T-helper 2 cell (primary cell): ENCODE measurements at places on chromosomes 6 and 20.

GRCh38 chr20:50023116-50023805, 40.5 kb downstream of the SNAI1 start:
- DNase-seq, result no peak

DNA sequence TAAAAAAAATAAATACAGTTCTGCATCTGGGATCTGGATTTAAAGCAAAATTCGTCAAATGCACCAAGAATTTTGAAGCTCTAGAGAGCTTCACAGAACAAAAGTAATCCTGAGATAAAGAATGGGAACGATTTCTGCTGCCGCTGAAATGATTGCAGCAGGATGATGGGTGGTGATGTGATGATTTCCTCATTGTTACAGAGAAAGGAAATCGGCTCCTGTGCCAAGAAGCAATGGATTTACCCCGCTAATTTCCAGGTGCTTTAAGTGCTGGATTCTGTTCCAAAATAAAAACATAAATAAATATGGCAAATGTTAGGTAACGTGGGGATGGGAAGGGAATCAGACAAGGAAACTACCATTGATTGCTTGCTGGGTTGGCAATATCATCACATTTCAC, 1067.9 kb upstream of the MAP3K7 start:
- DNase-seq, result no peak

DNA sequence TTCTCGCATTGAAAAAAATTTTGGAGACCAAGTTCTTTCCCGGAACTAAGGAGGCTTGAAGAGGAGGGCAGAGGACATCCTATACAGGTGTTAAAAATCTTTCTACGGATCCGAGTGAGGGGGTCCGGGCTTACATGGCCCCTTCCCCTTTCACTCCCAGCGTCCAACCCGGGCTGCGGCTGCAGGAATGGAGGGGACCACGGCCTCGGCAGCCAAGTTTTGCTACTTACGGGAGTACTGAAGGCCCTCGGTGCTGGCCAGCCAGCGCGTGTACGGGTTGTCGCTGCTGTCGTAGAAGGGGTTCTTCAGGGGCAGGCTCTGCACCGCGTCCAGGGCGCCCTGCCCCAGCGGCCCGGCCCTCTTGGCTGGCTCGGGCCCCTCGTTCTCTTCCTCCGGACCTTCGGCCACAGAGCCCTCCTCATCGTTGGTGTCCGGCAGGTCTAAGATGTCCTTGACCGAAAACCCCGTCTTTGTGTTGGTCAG, 642 bp downstream of the NKX2-2 start:
- no peak for DNase-seq

GRCh38 chr20:19758501-19759331, 658 bp downstream of the RIN2 start:
- no peak for DNase-seq

GRCh38 chr20:59824711-59825562, 108.5 kb downstream of the SYCP2 start:
- no peak for DNase-seq

- no peak for DNase-seq
These were observed 27.6 kb upstream of the MCUR1 start for GRCh38 chr6:13841936-13842335.

- DNase-seq, result no peak
These were observed 13.9 kb downstream of the TOMM6 start for GRCh38 chr6:41801380-41801779.

DNA sequence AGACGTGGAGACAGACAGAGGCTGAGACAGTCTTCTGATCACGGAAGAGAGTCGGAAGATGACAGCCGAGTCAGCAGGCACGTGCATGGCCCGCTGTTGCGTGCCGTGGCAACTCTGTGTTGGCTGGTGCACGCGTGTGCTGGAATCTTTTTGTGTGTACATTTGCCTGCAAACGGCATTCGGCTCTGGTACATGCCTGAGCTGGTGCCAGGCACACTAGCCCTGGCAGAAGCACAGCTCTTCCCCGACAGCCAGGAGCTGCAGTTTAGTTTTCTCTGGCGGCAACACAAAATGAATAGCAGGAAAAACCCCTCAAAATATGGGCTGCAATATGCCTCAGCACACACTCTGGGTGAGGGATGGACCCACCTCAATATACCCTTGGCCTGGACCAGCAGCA, 769 bp upstream of the PDYN start:
- DNase-seq, result no peak

GRCh38 chr6:151392427-151392826, 1.1 kb upstream of the ZBTB2 start:
- DNase-seq, result no peak

DNA sequence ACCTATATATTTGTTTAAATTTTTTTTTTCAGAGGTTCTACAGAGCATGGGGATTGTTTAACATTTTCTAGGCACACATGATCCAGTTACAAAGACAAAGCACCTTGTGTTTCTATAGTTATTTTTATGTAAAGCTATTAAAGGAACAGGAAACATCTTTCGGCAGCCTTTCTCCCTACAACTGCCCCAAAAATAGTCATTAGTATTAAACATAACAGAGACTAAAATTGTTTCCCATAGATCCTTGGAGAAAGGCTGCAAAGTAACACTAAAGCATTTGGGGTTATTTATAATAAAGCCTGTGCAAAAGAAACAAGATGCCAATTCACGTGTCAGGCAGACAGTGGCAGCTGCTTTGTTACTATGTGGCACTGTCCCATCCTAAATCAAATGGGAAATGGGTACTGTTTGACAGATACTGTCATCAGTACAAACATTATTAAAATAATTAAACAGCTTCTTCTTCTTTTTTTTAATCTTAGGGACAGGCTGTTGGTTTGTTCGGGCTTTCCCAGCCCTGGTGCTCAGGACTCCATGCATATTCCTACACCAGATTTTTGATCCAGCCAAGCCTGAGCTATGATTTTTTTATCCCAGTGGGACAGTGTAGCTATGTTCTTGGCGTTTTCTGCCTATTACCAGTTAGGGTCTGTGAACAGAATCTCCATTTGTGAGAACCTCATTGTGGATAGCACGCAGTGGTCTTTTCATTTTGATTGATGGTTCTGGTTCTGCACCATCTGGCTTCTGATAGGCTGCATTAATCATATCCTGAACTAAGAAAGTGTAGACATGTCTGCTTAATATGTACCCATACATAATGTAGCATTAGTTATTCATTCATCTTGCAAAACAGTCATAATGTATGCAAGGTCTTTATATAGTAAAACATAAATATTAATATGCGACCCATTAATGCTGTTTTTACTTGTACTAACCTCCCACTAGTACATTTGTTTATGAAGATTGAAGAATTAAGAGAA, 460.4 kb upstream of the SOX4 start:
- DNase-seq, result no peak

DNA sequence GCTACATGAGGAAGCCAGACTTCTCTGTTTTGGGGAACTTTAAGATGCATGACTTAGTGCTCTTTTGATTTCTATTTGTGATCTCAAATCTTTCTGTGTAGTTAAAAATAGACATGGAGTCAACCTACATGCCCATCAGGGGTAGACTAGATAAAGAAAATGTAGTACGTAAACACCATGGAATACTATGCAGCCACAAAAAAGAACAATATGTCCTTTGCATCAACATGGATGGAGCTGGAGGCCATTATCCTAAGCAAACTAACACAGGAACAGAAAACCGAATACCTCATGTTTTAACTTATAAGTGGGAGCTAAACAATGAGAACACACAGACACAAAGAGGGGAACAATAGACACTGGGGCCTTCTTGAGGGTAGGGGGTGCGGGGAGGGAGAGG, 102.8 kb downstream of the ZDHHC14 start:
- DNase-seq, result no peak

GRCh38 chr6:170448751-170449630, 104.1 kb downstream of the PSMB1 start:
- no peak for DNase-seq

DNA sequence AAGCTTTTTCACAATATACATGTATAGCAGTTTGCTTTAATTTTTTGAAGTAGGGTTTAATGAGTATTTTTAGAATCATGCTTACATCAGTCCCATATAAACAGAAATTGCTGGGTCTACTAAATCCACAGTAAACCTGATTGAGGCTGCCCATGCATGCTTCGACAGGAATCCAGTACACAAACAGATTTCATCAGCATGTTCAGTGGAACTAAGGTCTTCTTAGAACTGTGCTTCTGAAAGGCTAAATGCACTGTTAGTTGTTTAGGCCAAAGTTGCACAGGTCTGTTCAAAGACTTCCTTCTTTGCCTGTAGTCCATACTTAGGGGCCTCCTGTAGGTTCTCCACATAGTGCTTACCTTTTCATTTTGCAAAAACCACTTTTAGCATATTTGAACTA, 42.5 kb upstream of the THBS2 start:
- DNase-seq, result no peak

DNA sequence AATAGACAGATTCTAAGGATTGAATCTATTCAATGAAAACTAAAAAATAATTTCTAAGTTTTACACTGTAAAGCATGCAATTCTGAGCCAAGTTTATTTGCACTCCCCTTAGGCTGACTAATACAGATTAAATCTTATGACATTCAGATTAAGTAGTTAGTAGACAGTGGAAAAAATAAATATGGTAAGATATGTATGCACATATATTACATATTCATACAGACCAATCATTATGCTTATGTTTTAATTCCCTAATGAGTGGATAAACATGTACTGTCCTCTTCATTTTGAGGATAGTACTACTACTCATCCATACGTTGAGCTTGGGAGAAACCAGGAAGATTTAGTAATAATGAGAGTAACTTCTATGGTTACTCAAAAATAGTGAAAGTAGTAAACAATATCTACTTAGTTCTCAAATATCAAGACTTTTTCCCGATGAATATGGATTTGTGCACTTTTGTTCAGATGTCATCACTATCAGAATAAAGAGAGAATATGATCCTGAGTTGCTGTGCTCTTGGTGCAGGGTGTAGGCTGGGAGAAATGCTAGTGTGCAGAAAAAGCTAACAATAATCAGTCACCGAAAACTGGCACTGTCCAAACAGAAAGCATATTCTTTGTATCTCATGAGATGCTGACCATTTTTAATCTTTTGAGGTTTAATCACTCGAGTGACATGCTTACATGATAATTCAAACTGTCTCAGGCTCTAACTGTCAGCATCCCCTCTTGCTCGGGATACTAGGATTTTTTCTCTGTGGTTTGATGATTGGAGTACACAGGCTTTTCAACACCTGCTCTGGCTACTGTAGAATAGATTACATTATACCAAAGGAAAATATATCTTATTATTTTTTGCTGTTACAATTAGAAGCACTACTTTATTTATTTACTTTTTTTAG, 111.6 kb downstream of the EPHA7 start:
- DNase-seq, result no peak

DNA sequence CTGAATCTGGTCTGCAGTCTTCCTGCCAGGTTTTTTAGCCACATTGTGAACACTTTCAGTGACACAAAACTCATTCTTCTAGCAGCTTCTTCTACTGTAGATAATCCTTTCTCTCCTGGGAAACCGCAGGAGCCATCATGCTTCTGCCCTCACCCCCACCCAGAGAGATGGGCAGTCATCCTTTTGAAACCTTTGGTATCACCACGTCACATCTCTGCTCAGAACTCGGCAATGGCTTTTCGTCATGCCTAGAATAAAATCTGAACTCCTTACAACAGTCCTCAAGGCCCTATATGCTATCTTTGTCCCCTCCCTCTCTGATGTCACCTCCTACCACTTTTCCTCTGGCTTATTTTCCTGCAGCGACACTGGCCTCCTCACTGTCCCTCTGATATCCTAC, 46.4 kb upstream of the ZNFX1 start:
- no peak for DNase-seq

DNA sequence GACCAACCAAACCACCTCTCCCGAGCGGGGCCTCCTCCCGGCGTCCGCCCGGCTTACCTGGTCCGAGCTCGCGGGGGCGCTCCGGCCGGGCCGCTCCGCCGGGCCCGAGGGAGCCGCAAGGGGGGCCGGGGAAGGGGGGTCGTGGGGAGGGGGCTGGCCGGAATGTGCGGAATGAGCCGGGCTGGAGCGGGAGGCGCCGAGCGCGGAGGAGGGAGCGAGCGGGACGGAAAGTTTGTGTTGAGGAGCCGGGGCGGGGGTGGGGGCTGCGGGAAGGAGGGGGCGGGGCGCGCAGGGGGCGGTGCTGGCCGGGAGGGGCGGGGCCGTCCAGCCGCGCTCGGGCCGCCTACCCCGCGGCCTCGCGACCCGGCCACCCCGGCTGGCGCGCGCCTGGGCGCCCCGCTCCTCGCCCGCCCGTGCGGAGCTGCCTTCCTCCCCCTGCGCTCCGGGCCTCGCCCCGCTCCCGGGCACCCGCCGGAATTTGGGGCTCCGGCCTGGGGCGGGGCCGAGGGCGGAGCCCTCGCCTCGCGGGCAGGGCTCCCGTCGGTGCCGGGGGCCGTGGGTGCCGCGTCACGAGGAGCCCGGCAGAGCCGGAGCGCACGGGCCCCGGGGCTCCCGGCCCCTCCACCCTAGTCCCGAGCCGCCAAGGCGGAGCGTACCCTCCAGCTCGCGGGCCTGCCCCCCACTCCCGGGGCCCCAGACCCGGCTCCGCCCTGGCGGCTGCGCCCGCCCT, at the start of gene TEAD3:
TEAD3 (minus strand) TSS at position 239 of the 730 bp plus-strand sequence.
- DNase-seq, result peak; percentile 39

- no peak for DNase-seq
These were observed 9.1 kb downstream of the ZNFX1 start for GRCh38 chr20:49268600-49269365.

GRCh38 chr6:18595774-18596530, 208.8 kb downstream of the RNF144B start:
- peak; percentile 32 for DNase-seq
